ENCODE measurements at places on chromosomes 11 and 22.

- no peak for DNase-seq
These were observed 11.2 kb downstream of the BARX2 start for GRCh38 chr11:129386795-129387397.

- no peak for DNase-seq
These were observed 5.6 kb downstream of the AHNAK start for GRCh38 chr11:62540804-62541701.

GRCh38 chr11:2801711-2802388 lies 83.7 kb downstream of the CDKN1C start:
- no peak for DNase-seq

- no peak for DNase-seq
These were observed 69.7 kb upstream of the CDON start for GRCh38 chr11:126132319-126132718.

DNA sequence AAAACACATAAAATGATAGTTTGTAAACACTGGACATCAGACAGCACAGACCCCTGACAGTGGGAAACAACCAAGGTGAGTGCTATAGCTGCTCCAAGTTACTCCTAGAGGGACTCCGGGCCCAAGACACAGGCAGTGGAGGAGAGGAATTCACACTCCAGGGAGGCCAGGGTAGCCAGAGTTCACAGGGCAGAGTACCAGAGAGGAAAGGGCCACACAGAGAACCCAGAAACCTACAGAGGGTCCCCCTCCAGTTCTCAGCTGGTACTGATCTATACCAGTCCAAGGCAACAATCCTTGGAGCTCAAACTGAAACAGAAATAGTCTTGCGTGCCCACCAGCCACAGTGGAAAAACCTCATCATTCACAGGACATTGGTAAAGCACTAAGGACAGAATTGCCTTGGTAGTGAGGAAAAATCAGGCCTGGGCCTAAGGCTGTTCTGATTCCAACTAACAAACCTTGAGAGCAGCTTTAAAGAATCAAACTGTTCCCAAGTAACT lies 7.6 kb downstream of the VPS37C start:
- DNase-seq: no peak

DNA sequence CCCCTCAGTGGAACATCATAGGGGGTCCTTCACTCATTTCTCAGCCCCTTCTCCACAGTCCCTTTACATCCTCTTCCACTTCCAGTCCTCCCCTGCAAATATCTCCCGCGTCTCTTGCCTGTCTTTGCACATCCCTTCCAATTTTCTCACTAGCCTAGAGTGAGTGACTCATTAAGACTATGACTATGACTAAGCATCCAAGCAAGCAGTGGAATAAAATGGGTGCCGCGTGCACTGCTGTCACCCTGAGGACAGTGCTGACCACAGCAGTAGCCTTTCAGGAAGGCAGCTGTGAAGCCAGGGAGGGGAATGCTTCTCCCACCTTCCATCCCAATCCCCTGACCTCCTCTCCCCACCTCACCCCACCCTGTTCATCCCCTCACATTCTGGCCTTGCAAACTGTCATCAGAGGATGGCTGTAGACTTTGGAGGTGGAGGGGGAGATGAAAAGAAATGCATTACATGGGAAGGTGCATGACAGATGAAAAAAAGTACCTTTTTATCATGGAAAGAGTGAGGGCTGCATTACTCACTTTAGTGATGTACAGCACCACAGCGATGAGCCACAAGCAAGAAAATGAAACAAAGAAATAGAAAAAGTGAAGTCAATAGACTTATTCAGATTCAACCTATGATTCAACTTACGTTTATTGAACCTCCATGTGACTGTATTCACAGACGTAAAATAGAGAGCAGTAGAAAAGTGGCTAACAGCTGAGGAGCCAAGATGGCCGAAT lies 948.2 kb downstream of the NTM start:
- DNase-seq: peak; percentile 90

All from HT1080 (cell line).